Upper lobe of right lung (tissue), 1 donor: ENCODE measurements at places on chromosomes 3 and 15. TPM values are rescaled to one million over a fixed set of nuclear protein-coding genes. Genes with fewer than 3 reads are reported as not detected.

- no peak for DNase-seq
- H3K36me3 ChIP-seq: no peaks in the 10 kb centered on the region
- no peak overlapping the region for H3K27ac ChIP-seq
- peaks cover 33% of the 10 kb centered on the region for H3K27me3 ChIP-seq
These were observed 2.2 kb downstream of the MED12L start for GRCh38 chr3:151087648-151088047.

GRCh38 chr15:92883876-92884435 is 16.2 kb upstream of the CHD2 start:
- peak overlapping the region; percentile 99 for H3K27ac ChIP-seq
- no peak for DNase-seq
- peak overlapping the region; percentile 67 for H3K4me3 ChIP-seq
- H3K36me3 ChIP-seq: peaks cover 37% of the 10 kb centered on the region
- H3K4me1 ChIP-seq: peaks cover 47% of the 10 kb centered on the region

The GLDN gene
- total RNA-seq: 21.8 TPM

The C15orf62 gene
- total RNA-seq: 0.96 TPM

DNA sequence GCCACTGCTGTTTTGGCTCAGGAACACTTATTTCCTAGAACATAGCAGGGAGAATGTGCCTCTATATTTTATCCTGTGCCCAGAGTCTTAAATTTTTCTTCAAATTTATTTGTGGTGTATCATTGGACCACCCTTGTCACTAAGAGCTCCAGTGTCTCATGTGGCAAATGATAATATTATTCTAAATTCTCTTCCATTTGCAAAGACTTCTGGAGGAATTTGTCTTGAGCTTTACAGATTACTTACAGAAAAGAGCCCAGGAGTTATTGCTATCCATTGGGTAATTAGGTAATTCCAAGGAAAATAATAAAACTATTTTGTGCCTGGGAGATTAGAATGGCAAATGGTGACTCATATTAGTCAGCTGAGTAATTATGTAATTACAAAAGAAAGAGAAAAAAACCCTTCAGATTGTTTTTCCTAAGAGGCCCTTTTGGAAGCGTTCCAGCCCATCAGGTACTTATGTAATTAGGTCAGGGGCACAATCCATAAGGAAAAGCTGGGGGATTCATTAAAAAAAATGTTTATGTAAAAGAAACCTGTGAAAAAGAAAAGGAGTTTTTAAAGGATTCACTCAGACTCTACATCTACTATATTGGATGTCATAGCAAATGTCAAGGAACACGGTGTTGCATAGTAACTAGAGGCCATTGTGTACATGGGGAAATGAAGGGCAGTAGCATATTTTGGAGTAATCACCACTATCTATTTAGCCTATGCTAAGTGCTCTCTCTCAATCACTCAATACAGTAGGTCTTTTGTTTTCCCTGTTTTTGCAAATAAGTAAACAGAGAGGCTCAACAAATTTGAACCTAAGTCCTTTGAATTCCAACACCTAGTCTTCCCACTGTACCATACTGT is 380.9 kb upstream of the RARB start:
- H3K27me3 ChIP-seq: no peaks in the 10 kb centered on the region
- H3K27ac ChIP-seq: no peak overlapping the region

GRCh38 chr3:42052132-42052483 is 39.0 kb upstream of the TRAK1 start:
- peak overlapping the region; percentile 18 for H3K27ac ChIP-seq
- DNase-seq: no peak
- H3K27me3 ChIP-seq: no peaks in the 10 kb centered on the region
- H3K36me3 ChIP-seq: no peaks in the 10 kb centered on the region
- H3K4me1 ChIP-seq: peaks cover 18% of the 10 kb centered on the region
- no peak overlapping the region for H3K4me3 ChIP-seq

GRCh38 chr3:107216711-107217110 is 160.5 kb upstream of the CCDC54 start:
- no peak for DNase-seq
- peaks cover 9% of the 10 kb centered on the region for H3K4me1 ChIP-seq
- no peak overlapping the region for H3K27ac ChIP-seq
- no peaks in the 10 kb centered on the region for H3K36me3 ChIP-seq
- H3K4me3 ChIP-seq: no peak overlapping the region

The NME9 gene
- total RNA-seq: not detected

- no peaks in the 10 kb centered on the region for H3K27me3 ChIP-seq
- no peaks in the 10 kb centered on the region for H3K4me1 ChIP-seq
- no peak overlapping the region for H3K27ac ChIP-seq
- no peak overlapping the region for H3K4me3 ChIP-seq
These were observed 61.9 kb upstream of the SLC6A1 start for GRCh38 chr3:10930666-10931040.

The PRSS50 gene
- 0.20 TPM for total RNA-seq
